ENCODE measurements at places on chromosomes 4 and X.
A peak's percentile ranks its signal among the peaks of the same experiment; 100 is the strongest.

DNA sequence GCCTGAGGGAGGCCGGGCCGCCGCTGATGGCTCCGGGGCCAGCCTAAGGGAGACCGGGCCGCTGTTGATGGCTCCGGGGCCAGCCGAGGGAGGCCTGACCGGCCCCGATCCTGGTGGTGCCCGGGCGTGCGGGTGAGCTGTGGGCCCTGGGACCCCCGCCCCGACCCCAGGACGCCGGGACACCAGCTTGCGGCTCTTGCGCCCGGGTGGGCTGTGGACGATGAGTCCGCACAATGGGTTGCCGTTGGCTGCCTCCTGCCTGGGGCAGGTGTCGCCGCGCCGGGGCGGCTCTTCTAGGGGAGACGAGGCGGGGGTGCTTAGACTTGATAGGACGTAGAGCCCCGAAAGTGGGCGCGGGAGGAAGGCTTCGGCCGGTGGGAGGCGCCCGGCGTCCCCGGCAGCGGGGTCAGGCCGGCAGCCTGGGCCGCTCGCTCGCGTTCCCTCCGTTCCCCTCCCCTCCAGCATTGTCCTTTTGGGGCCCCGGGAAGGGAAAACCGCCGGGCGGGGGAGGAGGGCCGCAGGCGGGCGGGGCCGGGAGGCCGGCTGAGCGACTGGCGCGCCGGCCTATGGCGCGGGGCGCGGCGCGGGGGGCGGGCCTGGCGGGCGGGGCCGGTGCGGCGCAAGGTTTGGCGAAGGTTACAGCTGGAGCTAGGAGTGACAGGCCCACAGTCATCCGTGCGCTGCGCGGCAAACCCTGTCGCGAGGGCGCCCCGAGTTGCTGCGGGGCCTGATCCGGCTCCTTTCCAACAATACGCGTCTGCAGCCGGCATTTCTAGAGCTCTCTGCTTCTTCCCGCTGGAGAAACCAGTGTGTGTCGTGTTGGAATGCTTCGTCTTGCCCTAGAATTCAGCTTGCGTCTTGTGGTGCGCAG, 819 bp downstream of the KIAA0232 start:
- DNase-seq, result peak; percentile 66

GRCh38 chrX:134622056-134622812, 36.0 kb downstream of the PLAC1 start:
- peak; percentile 72 for DNase-seq

DNA sequence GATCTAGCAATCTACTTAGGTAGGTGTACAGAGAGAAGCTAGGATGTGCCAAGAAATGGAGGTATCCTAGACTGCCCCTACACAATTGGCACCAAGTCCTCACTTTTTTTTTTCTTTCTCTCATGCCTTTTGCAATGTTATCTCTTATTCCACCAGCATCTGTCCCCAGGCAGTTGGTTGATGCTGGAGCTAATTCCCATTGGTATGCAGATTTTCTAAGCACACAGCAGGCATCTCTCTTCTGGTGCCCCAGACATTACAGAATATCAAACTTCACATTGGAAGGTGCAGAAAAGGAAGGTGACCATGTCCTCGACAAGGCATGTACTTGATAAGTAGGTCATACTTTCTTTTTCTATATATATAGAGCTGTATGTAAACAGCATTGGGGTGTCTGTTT, 21.6 kb downstream of the LUZP4 start:
- no peak for DNase-seq

DNA sequence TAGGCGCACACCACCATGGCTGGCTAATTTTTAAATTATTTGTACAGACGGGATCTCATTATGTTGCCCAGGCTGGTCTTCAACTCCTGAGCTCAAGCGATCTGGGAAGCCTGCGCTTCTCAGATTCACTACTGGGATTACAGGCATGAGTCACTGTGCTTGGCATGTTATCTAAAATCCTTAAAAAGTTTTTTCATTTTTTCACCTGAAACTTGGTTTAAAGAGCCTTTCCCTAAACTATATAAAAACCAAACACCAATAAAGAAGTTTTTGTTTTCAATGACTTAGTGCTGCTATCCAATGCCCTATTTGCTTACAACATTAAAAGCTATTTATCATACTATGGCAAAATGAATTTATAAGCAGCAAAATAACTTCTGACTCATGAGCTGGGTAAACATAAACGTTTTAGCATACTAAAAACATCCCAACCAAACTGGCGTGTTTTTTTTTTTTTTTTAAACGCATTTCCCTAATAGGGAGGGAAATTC, 127.8 kb downstream of the UBE2K start:
- DNase-seq, result no peak

GRCh38 chr4:7129871-7130620, 62.2 kb upstream of the GRPEL1 start:
- no peak for DNase-seq

Measured in kidney capillary endothelial cell (primary cell).